Stimulated activated CD4-positive, alpha-beta T cell treated with anti-CD3 and anti-CD28 coated beads, Interleukin-4, amount 100 ng/mL, for 4 hours (primary cell): ENCODE measurements at places on chromosomes 6 and 20.

GRCh38 chr6:131998255-131998982 is 47.2 kb upstream of the CCN2 start:
- DNase-seq = no peak

DNA sequence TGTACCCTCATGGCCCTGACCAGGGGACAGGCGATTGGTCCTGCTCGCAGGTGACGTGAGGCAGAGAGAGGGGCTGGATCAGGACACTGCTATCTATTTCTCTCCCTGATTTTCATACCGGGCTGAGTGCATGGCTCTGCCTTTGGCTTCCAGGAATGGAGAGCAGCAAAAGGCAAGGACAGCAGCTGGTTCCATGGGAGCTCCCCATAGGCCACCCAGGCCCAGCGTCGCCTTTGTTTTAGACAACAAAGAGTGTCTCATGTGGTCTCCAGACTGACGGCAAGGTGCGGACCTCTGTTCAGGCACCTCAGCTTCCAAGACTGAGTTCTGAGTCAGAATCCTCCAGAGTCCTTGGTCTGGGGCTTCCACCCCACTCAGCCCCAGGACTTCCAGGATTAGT is 123.1 kb downstream of the VEGFA start:
- no peak for DNase-seq

GRCh38 chr6:17365961-17366360 is 27.4 kb upstream of the CAP2 start:
- no peak for DNase-seq

GRCh38 chr20:434221-434620 is 26.1 kb downstream of the RBCK1 start:
- no peak for DNase-seq

DNA sequence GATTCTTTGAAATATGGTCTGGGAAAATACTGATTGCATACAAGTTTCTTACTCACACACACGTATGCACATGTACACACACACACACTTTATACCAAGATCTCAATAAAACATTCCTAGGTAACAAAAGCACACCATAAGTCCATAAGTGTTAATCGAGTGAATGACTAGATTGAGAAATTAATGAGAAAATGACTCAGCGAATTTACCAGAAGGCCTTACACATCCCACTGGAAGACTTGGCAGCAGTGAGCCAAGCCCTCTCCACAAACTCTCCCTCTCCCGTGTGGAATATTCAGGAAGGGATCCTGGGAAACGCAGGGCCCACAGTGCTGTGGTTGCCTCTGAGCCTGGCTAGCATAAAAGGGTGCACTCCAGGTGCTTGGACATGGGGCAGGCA is 227.2 kb downstream of the LY86 start:
- no peak for DNase-seq

- no peak for DNase-seq
Measured at GRCh38 chr20:17339000-17339399, 112.2 kb downstream of the PCSK2 start.

DNA sequence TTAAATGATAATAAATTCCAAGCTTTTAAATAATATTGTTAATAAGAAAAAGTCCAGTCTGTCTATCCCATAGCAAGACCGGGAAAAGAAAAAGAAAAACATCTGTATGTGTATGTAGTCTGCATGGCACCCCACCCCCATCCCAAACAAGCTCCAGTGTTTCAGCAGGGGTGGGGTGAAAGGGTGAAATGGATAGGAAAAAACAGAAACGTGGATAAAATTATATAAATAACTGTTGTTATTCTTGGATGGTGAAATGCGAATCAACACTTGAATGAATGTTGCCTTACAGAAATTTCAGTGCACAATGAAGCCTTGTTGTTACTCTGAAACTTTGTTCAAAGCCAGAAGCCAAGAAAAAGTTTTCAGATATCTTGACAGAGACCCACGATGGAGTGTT is 31.4 kb downstream of the HAO1 start:
- DNase-seq = no peak

- DNase-seq = no peak
Measured at GRCh38 chr6:163428373-163428772, 13.9 kb downstream of the QKI start.

DNA sequence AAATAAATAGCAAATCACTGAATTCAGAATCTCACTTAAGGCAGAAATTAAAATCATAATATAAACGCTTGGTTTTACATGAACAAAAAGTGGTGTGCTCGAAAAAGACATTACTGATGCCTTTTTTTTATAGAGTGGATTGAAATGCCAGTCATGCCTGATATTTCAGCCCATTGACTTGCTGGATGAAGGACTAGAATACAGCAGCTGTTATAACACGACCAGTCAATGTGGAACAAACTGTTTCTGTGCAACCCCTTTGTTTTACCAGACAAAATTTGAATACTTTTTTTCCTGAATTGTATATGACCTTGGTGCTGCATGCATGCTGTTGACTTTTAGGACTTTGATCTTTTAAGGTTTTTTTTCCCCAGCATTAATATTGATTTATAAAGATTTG is 150.0 kb downstream of the QKI start:
- DNase-seq = no peak

- no peak for DNase-seq
Measured at GRCh38 chr6:45984788-45985425, 30.8 kb downstream of the CLIC5 start.

- DNase-seq = no peak
Measured at GRCh38 chr6:158661156-158661685, 11.4 kb downstream of the SYTL3 start.

GRCh38 chr6:149136913-149137286 is 180.6 kb upstream of the TAB2 start:
- no peak for DNase-seq

GRCh38 chr6:89708316-89708715 is 69.8 kb upstream of the LYRM2 start:
- DNase-seq = no peak
